Chondrocyte (in vitro differentiated cells): ENCODE measurements at places on chromosomes 7 and 10.
A peak's percentile ranks its signal among the peaks of the same experiment; 100 is the strongest.

DNA sequence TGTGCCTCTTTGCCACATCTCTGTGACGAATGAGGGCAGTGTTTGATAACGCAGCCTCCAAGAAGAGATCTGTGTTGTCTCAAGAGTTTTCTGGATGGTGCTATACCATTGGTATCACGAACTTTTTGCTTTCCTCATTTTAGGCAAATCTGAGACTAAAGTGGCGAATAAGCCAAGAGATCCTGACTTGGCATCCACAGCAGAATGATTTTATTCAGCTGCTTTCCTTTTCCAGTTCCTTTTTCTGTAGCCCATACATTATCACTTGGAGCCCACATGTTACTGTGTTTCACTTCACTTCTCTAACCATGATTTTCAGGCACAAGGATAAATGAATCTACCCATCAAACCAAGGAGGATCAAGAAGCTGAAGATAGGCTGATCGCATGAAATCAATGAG lies 177.9 kb upstream of the PTN start:
- no peak for DNase-seq

GRCh38 chr7:74372511-74373111 lies 81.1 kb upstream of the GTF2IRD1 start:
- DNase-seq, result no peak

GRCh38 chr7:153017223-153017622 lies 257.7 kb downstream of the ACTR3B start:
- DNase-seq, result no peak

DNA sequence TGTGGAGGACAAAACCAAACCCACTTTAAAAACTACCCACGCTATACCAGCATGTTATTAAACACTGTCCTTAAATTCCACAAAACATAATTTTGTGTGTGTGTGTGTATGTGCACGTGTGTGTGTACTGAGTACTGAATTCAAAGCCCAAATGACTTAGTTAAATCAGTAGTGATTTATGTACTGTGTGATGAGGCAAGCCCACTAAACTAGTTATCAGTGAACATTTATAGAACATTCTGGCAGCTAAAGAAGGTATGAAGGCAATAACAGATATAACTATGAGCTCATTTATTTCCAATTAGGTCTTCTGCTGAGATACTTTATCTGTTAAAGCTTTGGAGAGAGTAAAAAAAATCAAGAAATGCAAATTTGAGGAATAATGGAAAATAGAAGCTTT lies 115.1 kb downstream of the CPED1 start:
- no peak for DNase-seq

GRCh38 chr7:156209087-156209486 lies 396.8 kb upstream of the SHH start:
- DNase-seq, result no peak

DNA sequence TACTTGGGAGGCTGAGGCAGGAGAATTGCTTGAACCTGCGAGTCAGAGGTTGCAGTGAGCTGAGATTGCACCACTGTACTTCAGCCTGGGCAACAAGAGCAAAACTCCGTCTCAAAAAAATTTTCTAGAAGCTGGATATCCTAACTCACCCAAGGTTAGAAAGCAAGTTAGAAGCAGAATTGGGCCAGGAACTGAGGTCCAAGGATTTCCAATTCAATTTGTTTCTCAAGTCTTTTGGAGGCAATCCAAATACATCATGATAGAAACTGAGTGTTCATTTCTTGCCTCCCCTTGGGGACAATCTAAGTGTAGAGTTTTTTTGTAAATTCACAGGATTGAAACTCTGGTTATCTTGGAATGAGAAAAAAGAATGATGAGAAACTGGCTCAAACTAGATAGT lies 45.5 kb downstream of the LAMB1 start:
- DNase-seq, result no peak

GRCh38 chr7:37448636-37449361 lies at the start of gene ELMO1:
Gene ELMO1 (minus strand): TSS chr7:37448864. CDS start chr7:37342690, 106,174 bp downstream.
- no peak for DNase-seq

DNA sequence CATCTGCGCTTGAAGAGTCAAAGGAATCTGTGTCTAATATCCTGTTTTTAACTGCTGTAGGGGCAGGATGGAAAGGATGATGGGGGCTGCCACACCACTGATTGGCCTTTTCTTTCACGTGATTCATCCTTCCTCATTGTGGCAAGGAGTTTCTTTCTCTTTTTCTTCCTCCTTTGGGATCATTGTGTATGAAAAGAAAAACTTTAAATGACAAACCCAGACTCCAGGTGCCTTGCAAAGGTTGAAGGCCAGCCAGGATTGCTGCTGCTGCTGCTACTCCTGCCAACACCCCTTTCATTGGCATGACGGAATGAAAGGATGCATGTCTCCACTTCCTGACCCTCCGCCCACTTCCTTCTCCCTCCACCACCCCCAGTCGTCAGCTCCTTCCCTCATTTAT lies 6.5 kb upstream of the OIT3 start:
- no peak for DNase-seq

GRCh38 chr10:128062881-128063563 lies 63.2 kb downstream of the MKI67 start:
- peak; percentile 17 for DNase-seq

GRCh38 chr10:129199826-129200225 lies 267.2 kb upstream of the MGMT start:
- no peak for DNase-seq

- no peak for DNase-seq
Observed at GRCh38 chr7:1009747-1010146, 26.8 kb downstream of the CYP2W1 start.

- DNase-seq, result no peak
Observed at GRCh38 chr10:88066876-88067275, 203.5 kb downstream of the PTEN start.

DNA sequence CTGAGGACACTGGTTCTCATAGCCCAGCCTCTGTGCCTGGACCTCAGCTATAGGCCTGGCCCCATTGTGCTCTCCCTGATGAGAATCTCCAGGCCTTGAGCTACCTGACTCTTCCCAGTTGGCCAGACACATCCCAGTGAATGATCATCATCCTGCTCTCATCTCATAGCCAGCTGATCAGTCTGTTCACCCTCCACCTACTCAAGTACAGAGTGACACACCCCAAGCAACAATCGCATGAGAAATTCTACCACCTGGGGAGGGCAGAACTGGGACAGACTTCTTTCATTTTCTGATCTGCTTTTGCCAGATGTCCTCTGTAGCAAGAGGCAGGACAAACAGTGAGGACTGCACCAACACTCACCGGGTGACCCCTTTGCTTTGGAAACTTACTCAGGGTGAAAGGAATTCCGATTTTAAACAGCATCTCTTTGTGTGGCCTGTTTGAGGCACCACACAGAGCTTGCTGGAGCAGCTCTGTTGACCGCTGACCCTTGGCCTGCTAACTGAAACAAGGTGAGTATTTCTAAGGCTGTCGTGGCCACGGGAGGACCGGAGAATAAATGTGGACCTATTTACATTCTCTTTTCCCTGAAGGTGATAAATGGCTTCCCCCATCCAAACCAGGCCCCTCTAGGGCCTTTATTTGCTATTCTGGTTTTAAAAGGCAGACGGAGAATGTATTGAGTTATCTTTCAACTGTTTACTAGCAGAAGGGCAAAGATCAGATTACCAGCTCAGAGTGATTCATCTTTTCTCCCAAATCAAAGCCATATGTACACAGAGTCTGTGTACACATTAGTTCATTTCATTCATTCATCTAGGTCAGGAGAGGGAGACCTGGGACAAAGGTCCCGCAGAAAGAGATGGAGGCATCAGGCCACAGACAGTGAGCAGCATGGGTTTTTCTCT lies 181.4 kb upstream of the TNS3 start:
- DNase-seq, result no peak
